EH (cell line): ENCODE measurements at places on chromosomes 3 and 15.
A peak's percentile ranks its signal among the peaks of the same experiment; 100 is the strongest.

DNA sequence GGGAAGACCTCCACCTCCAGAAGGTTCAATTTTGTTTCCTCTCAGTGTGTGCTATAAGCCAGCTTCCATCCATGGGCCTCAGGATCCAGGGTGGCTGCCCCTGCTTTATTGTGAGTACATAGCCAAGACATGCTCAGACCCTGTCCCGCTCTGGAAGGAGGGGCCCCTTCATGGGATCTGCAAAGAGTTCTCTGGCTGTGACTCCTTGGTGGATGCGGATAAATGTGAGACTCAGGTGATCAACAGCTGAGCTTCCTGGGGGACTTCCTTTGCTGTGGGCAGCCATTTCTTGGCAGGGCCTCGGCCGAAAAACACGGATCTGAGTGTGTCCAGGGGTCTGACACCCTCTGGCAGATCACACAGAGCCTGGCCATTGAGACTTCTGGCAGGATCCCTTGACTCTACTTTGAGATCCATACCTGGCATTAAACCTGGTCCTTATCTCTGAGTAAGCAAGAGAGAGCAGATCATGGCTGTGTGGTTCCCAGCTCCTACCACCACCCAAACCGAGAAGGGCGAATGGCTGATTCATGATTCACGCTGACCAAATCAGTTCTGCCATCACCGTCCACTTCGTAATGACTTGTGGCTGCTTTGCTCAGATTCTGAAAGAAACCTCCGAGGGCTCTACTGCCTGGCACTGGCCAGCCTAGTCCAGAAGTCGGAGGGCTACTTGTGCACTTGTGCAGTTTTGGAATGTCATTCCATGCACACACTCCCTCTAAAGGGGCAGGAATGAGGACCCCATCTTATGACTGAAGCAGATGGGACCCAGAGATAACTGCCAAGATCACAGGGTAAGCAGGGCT is 68.1 kb downstream of the SENP2 start:
- no peak for DNase-seq

GRCh38 chr3:107429320-107430181 is 52.3 kb downstream of the CCDC54 start:
- DNase-seq = peak; percentile 88

DNA sequence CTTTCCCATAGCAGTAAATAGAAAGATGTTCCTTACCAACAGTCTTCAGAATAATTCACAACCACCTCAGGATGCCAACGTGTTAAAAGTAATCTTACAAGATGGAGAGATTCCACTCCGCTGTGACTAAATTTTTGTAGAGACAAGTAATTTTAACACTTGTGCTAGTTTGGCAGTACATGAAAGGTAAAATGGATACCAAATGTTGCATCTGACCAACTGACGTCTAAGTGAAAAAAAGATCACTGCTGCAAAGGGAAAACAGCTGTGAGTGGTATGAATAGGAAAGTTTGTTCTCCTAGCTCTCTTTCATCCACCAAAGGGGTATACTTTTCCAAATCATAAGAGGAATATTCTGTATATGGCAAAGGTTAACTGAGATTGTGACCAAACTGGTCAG is 2.6 kb downstream of the SPG21 start:
- DNase-seq = no peak

- DNase-seq = peak; percentile 78
Measured at GRCh38 chr15:74375303-74375693, 7.9 kb upstream of the CYP11A1 start.

- DNase-seq = no peak
Measured at GRCh38 chr3:183802989-183803388, 22.4 kb downstream of the MAP6D1 start.

GRCh38 chr3:149020196-149020838 is 29.0 kb downstream of the GYG1 start:
- peak; percentile 31 for DNase-seq

GRCh38 chr15:29903785-29904464 is 81.7 kb upstream of the TJP1 start:
- DNase-seq = no peak

DNA sequence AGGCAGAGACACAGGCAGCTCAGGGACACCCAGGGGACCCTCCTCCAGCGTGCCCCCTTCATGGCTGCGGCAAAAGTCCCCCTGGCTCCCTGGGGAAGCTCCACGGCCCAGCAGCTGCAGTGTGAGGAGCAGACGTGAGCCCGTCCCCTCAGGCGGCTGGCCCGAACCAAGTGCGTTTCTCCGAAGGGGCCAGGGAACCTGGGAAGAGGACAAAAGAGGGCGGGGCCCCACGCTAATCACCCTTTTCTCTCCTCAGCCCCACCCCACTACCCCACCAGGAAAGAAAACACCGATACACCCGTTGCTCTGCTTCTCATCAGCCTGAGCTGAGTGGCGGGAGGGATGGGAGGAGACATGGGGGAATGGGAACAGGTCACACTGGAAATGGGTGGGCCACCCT is at the start of gene MUC4:
Gene MUC4, minus strand, starts transcription at position 174 of the 400 bp plus-strand sequence. Its CDS starts 112 bp downstream, at position 62.
- DNase-seq = no peak

DNA sequence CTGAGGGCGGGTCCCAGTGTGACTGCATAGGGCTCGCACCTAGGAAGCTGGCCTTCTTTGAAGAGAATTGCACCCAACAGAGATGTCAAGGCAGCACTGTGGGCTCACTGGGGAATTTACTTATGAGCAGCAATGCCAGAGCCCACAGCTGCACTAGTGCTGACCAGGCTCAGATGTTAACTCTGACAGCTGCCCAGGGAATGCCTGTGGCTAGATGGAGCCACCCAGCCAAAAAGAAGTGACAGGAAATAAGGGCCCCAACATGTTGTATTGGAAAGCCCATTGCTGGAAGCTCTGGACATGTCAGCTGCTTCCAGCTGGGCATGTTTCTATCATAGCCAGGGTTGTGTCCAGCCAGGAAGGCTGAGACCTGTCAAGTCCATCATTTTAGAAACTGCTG is 90.9 kb upstream of the ZNF280D start:
- peak; percentile 37 for DNase-seq

DNA sequence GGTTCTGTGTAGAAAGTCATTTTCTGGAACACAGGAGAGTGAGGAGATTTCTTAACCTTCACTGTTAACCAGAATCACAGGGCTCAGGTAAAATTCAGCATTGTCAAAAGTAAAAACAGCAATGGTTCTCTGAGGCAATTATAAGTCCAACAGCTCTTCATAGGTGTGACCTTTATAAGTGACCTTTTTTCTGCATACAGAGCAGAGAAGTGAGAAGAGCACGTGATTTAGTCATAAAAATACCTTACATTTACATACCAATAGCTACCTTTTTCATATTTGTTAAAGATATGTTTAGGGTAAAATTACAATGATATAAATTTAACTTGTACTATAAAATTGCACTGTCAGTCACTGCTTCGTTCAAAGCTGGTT is 36.2 kb upstream of the ZKSCAN7 start:
- DNase-seq = no peak

DNA sequence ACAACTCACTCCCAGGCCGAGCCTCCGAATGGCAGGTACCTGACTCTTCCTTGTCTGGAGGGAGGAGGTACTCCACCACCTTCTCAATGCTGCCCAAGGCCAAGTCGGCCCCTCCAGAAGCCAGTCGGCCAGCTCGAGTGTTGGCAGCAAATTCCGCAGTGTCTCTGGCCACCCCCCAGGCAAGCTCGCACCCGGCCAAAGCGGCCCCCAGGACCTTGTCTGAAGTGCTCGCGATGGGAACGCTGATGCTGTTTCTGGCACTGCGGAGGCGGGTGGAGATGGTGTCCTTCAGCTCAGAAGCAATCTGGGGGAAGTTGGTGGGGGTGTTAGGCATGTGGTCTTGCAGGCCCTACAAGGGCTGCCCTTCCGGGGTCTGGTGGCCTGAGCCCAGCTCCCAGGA is 9.2 kb downstream of the PLIN1 start:
- DNase-seq = no peak

GRCh38 chr3:99418709-99419108 is 219.7 kb upstream of the COL8A1 start:
- DNase-seq = no peak

- DNase-seq = peak; percentile 73
Measured at GRCh38 chr3:43153216-43154083, 47.6 kb upstream of the POMGNT2 start.

DNA sequence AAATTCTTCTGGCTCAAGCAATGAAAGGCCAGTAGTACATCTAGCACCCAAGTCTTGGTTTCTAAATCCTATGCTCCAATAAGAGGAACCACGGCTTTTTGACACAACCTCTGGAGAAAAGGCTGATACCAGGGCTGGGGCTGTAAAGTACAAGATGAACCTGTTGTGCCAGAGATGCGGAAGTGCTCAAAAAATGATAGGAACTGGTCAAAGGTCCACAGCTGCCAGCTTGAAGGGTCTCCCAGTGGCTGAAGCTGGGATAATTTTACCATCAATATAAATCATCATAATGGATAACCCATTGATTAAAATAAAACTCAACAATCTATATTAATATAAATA is 558 bp upstream of the NCEH1 start:
- DNase-seq = no peak

- DNase-seq = no peak
Measured at GRCh38 chr15:41659855-41660234, 360 bp upstream of the MGA start.

DNA sequence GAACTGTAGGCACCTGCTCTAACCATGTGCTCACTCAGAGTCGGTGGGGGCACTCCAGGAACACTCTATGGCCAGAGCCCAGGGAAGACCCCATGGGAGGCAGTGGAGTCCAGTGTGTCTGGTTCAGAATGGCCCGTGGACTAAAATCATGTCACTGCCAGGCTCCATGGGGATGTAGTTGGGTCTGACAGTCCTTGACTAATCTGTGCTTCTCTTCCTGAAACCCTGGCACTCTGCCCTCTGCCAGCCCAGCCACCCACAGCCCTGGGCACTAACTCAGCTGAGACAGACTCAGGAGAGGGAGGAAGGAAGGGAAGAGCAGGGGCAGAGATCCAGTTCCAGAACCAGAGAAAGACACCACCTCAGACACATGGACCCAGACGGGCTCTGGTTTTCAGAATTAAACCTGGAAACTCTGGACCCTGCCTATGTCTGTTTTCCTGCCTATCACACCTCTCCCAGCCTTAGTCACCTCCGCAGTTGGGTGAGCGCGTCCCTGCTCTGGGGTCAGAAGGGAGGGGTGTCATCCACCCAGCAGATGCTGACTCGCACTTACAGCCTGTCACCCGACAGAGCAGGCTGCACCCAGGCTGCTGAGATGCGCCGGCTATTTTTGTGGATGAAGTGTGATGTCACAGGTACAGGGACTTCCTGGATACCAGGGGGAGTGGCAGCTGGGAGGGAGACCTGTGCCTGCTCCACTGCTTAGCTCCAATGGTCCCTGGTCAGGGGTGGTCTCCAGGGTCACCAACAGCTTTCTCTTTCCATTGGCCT is 56.8 kb upstream of the INSYN1 start:
- peak; percentile 24 for DNase-seq

GRCh38 chr3:193902607-193903511 is 233.1 kb upstream of the HES1 start:
- DNase-seq = no peak

DNA sequence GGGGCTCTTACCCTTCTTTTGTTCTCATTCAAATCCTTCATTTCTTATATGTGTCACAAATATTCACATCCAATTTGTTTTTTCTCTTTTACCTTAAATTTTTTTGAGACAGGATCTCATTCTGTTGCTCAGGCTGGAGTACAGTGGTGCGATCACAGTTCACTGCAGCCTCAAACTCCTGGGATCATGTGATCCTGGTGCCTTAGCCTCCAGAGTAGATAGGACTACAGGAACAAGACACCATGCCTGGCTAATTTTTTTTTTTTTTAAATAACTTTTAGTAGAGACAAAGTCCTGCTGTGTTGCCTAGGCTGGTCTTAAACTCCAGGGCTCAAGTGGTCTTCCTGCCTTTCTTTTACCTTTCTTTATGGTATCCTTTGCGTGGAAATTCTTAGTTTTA is 66.5 kb downstream of the POLR2M start:
- no peak for DNase-seq

DNA sequence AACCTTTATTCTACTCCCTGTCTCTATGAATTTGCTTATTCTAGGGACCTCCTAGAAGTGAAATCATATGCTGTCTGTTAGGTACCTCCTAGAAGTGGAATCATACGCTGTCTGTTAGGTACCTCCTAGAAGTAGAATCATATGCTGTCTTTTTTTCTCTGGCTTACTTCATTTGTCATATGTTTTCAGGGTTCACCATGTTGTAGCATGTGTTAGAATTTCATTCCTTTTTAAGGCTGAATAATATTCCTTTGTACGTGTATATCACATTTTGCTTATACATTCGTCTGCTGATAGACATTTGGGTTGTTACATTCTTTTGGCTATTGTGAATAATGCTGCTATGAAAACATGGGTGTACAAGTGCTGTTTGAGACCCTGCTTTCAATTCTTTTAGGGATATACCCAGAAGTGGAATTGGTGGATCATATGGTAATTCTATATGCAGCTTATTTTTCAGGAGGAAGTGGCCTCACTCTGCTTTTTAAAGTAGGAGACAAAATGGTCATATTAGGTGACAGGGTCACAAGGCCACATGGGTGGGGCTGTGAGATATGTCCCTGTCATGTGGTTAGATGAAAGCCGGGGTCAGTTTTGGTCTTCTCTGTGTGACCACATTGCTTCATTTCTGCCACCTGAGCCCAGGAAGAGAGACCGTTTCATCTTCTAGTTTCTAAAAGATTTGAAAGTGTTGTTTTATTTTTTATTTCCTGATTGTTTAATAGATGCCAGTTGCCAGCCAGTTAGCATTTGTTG is 76.7 kb downstream of the FLNB start:
- no peak for DNase-seq

- no peak for DNase-seq
Measured at GRCh38 chr15:67033012-67033411, 32.4 kb upstream of the SMAD3 start.

DNA sequence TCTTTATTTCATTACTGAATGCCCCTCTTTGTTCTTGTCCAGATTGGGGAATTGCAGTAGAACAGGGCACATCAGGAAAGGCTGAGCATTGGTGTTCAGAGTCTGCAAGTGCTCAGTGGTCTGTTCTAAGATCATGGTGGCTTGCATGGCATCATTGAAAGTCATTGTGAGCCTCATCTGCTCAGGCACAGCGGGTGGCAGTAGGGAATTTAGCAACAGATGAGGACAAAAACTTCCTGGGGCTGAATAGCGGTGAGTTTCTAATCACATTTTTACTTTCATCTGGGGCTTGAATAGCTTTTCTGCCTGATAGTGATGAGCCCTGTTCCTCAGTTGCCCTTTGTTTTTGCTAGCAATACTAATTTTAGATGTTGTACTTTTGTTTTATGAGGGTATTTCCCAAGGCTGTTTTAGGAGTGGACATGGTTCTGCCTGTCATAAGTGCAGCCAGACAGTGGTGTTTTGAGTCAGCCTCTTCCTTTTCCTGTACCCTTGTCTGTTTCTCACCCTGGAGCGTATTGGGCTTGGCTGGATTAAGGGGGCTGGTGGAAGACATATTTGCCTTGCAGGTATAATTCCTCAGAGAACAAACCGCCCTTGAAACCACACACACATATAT is 127.2 kb upstream of the IL12A start:
- DNase-seq = peak; percentile 58

DNA sequence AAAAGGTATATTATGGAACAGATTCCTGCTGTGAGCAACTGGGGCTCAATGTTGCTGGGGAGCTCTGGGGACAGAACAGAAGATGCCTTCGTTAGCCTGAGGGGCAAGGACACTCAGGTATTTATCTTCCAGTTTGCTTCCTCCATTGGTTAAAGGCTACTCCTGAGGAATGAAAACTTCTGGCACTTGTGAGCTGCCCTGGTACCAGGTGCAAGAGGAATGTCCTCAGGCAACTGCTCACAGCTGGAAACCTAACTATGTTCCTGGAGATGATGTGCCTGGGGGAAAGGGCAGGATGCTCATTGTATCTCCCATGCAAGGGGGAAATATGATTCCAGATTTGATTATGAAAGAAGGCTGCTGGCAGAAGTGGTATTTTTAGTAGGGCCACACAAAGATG is 54.0 kb upstream of the BBX start:
- DNase-seq = no peak
